Activated T-helper 1 cell treated with anti-CD3 and anti-CD28 coated beads, Interleukin-2, amount 50 U/mL, for 16 hours (primary cell): ENCODE measurements at places on chromosomes 1 and 21.

DNA sequence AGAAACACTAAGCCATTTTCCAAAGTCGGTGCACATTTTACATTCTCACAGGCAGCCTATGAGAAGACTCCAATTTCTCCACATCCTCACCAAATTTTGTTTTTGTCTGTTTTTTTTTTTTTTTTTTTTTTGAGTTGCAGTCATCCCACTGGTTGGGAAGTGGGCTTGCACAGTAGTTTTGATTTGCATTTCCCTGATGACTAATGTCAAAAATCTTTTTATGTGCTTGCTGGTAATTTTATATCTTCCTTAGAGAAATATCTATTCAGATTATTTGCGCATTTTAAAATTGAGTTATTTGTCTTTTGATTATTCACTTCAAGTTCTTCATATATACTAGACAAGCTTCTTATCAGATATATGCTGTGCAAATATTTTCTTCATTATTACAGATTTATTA is 141.5 kb downstream of the USH2A start:
- DNase-seq: no peak

GRCh38 chr1:87028576-87028975 is 114.1 kb downstream of the HS2ST1 start:
- DNase-seq: no peak

GRCh38 chr1:20731057-20731991 is 1.2 kb downstream of the SH2D5 start:
- no peak for DNase-seq

GRCh38 chr21:42341776-42342542 is 8.8 kb downstream of the TFF2 start:
- DNase-seq: no peak

DNA sequence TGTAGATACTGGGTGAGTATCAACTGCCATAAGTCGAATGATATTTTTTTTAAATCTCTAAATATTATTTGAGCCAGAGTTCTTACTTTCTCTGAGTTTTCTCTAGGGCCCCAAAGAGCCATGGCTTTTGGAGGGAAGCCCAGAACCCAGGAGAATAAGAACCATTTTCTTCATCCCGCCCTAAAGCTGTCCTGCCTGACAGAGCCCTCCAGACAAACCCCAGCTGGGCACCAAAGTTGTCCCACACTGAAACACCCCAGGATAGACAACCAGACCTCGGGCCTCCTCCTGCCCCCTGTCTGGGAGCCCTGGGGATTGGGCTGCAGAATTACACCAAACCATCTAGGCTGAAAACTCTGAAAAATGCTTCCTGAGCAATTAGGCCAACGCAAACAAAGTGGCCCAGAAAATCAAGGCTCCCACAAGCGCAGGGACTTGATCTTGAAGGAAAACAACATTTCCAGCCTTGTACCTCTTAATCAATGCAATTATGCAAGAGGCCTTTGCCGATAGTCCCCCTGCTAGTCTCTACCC is 113.1 kb downstream of the RRAGC start:
- DNase-seq: no peak

GRCh38 chr1:153394391-153394790 is 3.5 kb upstream of the S100A8 start:
- no peak for DNase-seq

DNA sequence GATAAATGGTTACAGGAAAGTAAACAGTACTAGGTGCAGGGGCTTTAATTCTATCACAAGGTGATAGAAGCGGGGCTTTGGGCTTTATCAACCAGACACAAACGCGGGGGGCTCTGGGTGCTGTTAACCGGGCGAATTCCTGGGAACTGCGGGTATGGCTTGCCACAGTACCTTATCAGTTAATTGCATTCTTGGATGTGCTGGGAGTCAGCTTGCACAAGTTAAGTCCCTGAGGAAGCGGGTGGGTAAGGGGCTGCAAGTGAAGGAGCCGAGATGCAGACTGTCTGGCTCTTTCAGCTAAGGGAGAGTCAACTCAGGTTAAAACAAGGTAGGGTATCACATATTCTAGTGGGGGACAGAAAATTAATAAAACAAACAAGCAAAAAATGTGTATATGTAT is 661 bp downstream of the GBP4 start:
- DNase-seq: no peak

GRCh38 chr1:241992734-241993133 is 6.2 kb downstream of the MAP1LC3C start:
- DNase-seq: no peak

- no peak for DNase-seq
These were observed at the start of gene DYNLT4 for GRCh38 chr1:44806704-44807363. TSS of gene DYNLT4 (minus strand) at chr1:44807351. CDS start at chr1:44806668, 683 bp downstream.

- DNase-seq: no peak
These were observed 288.8 kb downstream of the DPYD start for GRCh38 chr1:97632075-97632474.

GRCh38 chr1:15504436-15504835 is 19.6 kb downstream of the CASP9 start:
- no peak for DNase-seq

GRCh38 chr1:152015766-152016165 is 21.0 kb downstream of the S100A11 start:
- no peak for DNase-seq

DNA sequence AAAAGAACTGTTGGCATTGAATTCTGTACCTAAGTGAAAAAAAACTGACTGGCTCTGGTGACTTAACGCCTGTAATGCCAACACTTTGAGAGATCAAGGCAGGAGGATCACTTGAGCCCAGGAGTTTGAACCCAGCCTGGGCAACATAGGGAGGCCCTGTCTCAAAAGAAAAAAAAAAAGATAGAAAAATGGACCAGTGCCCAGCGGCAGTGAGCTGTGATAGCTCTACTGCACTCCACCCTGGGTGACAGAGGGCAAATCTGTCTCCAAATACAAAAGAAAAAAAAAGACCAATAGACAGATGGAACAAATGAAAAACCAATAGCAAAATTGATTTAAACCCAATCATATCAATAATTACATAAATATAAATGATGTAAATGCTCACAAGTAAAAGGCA is 674 bp upstream of the AKR7A3 start:
- no peak for DNase-seq

DNA sequence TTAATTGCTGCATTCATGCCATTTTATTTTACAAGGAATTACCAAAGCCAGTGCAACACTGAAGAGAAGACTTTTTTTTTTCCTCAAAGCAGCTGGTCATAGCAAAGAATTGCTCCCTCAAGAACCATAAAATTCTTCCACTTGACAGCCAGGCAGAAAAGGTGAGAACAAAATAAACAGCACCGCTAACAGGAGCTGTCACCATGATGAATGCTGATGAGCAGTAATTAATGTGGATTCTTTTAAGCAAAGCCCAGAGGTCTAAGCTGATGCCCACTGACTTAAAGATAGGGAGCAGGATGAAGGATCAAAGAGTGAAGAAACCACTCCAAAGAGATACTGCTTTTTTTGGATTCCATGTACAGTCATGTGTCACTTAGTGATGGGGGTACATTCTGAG is 428.4 kb downstream of the BRINP3 start:
- DNase-seq: no peak

DNA sequence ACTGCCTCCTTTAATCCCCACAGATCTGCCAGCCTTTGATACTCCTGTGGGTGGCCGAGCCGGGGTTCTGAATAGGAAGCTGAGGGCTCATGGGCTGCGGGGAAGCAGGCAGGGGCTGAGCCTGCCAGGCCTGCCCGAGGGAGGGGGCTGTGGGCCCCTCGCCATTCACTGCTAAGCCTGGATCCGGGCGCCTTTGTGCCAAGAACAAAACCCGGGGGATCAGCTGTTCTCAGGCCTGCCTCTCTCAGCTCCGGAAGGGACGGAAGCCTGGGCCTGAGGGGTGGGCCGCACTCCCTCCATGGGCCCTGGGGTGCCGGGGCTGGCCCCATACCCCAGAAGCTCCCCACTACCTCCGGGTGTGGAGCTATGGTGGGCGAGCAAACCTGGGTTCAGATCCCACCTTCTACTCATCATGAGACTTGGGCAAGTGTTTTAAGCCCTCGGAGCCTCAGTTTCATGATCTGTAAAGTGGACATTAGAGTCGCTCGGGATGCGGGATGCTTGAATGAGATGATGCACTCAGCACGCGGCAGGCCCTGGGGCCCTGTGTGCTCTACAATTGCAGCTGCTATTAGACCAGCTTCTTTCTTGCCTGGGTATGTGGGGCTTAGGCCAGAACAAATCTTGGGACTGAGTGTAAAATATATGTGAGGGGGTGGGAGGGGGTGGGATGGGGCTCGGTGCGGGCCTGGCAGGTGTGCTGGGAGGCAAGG is 19.2 kb upstream of the EPHA2 start:
- no peak for DNase-seq

DNA sequence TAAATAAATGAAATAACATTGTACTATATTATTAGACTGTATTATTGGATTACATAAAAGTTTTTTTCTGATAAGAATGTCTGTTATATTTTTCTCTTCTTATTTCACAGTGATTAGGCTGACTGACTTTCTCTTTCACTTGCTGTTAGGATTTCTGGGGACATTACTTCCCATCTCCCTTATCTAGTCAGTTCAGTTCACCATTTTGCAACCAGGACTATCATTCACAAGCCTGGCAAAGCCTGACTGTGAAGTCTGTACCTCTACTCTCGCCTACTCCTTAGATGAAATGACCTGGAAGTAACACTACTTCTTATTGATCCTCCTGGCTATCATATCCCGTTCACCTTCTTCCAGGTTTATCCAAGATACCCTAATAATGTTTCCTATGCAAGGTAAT is 676.6 kb downstream of the USP25 start:
- DNase-seq: no peak

DNA sequence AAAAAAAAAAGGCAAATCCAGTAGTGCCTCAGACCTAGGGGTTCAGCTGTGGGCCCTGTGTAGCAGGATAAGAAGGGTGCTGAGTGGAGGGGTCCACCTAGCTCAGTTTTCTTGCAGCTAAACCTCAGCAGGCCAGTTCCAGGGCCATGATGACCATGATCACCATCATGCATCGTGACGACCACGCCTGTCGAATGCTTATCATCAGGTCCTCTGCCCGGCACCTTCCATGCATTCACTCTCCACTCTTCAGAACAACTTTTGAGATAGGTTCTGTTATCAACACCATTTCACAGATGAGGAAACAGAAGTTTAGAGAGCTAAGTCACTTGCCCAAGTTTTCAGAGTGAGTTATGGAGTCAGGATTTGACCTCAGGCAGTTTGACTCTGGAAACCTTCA is 54.9 kb downstream of the ACBD3 start:
- no peak for DNase-seq

DNA sequence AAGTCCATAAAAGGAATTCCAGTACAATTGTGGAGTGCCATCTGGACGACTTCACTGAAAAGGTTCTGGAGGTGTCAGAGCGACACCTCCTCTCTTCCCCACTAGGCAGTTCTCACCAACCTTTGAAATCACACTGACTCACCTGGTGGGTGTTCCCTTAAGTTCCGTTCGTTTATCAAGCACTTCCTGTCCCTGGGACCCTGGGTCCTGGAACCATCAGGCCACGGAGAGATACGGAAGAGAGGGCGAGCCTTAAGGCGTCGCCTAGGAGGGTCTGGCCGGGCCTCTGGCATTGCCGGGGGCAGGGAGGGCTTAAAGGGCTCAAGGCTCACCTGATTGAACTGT is 317 bp downstream of the SPAG17 start:
- no peak for DNase-seq

DNA sequence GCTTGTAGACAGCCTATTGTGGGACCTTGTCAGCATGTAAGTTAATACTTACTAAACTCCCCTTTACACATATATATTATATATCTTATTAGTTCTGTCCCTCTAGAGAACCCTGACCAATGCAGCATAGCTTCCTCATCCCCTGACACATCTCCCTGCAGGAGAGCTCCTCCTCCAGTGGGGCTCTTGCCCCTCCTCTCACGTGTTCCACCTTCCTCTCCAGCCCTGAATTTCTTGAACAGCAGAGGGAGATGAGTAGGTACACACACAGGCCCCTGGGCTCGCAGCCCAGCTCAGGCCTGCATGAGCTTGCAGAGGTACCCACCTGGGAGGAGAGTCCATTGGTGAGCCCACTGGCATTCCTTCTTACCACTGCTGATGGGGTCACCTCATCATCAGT is 27.3 kb upstream of the GOLT1A start:
- DNase-seq: no peak

- DNase-seq: no peak
These were observed 7.2 kb downstream of the C1orf35 start for GRCh38 chr1:228095938-228096337.

DNA sequence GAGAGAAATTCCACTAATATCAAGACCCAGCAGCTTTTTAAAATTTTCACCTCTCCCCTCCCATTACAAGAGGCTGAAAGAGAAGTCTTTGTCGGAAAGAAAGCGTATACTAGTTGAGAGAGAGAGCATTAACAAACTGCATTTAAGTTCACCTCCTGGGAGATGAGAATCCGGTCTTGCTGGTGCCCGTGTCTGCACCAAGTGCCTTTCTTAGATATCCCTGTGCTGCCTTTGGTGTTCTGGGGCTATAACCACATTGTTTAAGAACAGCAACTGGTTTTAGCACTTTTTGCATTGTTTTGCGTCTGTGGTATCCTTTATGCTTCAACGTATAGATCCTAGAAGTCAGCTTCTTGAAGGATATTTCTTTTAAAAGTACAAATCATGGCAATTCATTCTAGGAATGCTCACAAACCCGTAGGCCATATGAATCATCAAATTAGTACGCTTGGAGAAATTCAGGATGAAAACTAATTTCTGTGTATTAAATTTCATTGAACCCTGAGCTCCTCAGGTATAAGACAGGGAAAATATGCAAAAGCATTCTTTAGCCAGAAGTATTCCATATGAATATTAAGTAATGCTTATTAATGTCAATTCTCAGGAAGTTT is 3.4 kb upstream of the RPE65 start:
- no peak for DNase-seq

- DNase-seq: no peak
These were observed 26.1 kb upstream of the STMN1 start for GRCh38 chr1:25932321-25932720.

DNA sequence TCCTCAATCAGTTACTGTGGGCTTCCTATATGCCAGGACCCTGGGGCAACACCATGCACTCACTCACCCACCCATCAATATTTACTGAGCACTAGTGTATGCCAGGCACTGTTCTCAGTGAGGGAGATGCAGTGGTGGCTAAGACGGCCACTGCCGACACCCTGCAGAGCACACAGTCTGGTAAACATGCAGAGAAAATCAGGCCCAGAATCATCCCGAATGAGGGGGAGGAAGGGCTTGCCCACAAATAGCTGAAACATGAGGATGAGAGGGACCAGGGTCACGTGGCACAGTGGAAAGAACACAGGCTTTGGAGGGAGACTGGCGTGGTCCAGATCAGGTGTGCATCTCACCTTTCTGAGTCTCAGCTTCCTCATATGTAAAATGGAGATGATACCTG is 89.2 kb upstream of the IGSF21 start:
- DNase-seq: no peak

DNA sequence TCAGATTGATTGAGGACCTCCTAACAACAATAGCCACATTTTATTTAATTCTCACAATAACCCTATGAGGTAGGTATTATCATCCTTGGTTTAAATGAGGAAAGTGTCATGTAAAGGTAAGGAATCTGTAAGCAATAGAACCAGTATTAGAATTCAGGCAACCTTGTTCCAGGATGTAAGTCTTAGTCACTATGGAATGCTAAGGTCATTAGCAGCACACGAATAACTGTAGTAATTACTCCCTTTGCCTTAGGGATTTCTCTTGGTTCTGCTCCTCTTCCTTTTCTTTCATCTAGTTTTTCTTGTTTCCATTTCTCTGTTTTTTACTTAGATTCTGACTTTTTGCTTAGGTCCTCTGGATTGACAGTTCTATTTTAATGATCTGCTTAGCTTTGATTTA is 23.1 kb upstream of the ATP6V1G3 start:
- no peak for DNase-seq

- no peak for DNase-seq
These were observed 8.4 kb downstream of the HMGB4 start for GRCh38 chr1:33872275-33872674.
